ENCODE measurements at places on chromosomes 12 and 14.
A peak's percentile ranks its signal among the peaks of the same experiment; 100 is the strongest.

DNA sequence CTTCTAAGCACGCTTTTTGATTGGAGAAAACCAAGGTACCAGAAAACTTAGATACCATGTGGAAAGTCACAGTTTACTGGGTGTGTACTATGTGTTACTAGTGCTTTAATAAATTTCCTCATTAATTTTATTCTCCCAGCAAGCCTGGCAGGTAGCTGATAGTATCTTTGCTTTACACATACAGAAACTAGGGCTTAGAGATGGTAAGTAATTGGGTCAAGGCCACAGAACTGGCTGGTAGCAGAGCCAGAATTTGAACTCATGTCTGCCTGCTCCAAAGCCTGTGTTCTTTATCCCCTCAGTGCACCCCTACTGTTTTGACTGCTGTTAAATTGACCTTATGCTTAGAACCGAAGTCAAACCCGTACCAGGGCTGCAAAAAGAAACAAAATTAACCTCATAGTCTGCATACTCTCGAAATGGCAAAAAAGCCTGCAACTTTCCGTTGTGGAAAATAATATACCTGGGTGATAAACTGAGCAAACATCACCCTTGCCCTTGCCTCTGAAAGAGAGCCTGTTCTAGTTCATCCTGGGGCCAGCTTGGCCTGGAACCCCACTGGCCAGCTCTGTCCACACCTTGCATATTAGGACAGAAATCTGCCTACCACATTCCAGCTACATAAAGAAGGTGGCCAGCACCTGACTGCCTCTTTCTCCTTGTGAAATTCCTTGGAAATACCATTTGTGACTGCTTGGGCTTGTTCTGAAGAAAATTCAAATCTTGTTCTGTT, 118.9 kb downstream of the ETV6 start:
- no peak for DNase-seq

GRCh38 chr12:53123578-53124351, 20.5 kb downstream of the SOAT2 start:
- no peak for DNase-seq

- DNase-seq = no peak
Measured at GRCh38 chr12:131869871-131870418, 24.5 kb upstream of the ULK1 start.

GRCh38 chr14:54640506-54640905, 73.6 kb downstream of the SAMD4A start:
- DNase-seq = no peak

- DNase-seq = peak; percentile 86
Measured at GRCh38 chr14:73741876-73742519, 27.8 kb upstream of the PNMA1 start.
